ENCODE measurements at places on chromosomes 7 and 10. TPM values are rescaled to one million over a fixed set of nuclear protein-coding genes. Genes with fewer than 3 reads are reported as not detected.

- DNase-seq: no peak
These were observed 337.6 kb upstream of the CHRM2 start for GRCh38 chr7:136530831-136531230.

DNA sequence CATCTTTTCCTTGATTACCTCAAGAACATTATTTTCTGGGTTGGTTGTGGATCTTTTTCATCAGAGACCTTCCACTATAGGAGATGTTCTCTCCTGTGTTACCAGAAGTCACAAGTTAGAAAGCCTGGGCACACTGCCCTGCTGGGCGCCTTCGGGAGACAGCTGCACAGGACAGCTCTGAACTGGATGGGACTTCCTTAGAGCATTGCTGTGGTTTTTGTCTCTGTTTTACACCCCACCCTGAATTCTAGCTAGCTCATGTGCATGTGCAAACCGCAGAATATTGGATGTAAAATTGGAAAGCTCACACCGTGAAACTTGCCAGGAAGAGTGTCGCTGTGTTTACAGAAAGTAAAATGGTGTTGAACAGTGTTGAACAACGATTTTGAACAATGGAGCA is 54.4 kb upstream of the SEC61G start:
- no peak for DNase-seq

GRCh38 chr7:55075464-55076021 is 56.7 kb downstream of the EGFR start:
- no peak for DNase-seq

- DNase-seq: no peak
These were observed 21.4 kb upstream of the GSDME start for GRCh38 chr7:24778543-24779282.

DNA sequence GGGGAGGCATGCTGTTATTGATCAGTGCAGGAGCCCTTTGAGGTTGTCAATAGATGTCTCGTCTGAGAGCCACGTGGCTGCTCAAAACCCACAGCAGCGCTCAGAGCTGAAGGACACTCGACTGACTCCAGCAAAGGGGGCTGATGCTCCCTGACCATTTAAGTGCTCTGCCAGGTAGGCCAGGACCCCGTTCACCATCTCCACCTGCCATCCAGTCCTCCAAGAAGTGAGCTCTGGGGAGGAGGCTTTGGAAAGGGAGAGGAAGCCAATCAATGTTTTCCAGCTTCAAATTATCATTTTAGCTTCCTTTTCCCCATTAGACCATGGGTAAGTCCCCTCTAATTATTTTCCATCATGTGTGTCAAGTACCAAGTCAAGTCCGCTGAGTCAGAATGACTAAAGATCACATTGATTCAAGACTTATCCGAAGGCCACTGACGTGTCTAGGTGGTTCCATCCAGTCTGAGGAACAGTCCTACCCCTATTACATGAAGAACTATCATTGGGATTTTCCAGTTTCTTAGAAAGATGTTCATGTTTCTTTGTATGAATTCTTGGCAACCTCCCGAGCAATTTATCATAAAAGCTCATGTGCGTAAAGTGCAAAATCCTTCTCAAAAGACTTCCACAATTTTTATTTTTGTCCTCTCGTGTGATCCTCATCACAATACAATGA is 302.6 kb upstream of the LYZL1 start:
- no peak for DNase-seq

DNA sequence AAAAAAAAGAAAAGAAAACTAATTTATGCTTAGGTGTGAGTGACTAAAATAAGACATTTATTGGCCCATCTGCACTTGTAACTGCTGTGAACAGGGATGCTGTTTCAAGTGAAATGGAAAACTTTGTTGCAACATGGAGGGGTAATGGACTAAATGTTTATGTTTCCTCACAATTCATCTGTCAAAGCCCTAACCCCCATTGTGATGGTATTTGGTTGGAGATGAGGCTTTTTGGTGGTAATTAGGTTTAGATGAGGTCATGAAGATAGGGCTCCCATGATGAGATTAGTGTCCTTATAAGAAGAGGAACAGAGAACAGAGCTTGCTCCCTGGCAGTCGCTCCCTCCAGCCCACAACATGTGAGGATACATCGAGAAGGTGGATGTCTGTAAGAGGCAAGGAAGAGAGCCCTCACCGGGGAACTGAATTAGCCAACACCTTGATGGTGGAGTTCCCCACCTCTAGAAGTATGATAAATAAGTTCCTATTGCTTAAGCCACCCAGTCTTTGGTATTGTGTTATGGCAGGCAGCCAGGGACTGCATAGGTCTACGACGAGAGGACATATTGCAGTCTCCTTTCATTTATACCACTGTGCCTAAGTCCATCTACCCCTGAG is 28.6 kb upstream of the VCL start:
- DNase-seq: no peak

DNA sequence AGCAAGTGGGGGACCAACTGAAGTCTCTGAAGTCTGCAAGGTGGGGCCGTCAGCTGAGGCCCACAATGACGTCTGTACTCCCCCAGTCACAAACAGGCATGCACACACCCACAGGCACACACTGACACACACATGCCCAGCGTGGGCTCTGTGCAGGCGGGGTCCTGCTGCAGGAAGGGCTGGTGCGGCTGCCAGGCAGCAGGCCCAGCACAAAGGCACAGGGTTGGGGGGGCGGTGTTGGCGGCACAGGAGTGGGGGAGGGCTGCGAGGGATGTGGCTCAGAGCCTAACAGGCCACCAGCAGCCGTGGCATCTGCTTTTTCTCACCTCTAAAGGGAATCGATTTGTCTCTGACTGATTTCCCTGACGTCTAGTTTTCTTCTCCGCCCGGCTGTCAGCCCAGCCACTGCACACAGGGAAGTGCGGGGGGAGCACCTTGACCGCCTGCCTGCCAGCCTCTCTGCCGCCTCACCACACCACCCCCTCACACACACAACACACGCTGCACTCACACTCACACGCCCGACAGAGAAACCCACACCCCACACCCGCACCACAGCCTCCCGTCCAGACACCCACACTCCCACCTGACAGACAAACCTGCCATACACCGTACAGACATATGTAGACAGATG is 43.5 kb upstream of the ZMIZ1 start:
- DNase-seq: no peak

- DNase-seq: no peak
These were observed 16.0 kb downstream of the PPP1R9A start for GRCh38 chr7:94923412-94923811.

DNA sequence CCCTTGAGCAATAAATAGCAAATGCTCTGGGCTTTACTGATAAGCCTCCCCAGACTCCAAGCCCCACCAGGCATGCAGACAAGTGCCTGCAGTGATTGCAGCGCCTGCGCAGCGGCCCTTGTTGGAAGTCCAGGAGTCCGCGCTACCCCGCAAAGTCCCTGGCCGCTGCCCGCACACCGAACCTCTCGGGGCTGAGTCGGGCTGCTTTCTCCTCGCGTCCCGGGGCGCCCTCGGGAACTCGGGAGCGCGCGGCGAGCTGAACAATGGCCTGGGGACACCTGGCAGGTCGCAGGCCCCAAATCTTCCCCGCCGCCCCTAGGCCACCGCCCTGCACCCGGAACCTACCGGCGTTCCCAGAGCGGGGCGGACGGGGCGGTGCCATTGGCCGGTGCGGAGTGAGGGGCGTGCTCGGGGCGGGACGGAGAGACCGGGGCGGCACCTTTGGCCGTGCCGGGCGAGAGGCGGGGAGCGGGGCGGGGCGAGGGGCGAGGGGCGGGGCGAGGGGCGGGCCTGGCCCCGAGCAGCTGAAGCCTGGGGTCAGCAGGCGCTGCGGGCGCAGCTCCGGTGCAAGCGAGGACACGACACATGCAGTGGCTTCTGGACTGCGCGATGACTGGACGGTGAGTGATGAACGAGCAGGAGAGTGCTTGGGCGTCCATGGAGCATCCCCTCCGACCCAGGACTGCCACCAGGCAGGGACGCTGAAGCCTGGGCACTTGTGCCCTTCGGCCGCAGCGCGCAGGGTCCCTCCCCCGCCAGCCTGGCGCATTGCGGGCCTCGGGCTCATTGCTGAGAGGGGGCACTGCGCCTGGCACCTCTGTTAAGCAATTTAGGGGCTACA is at the start of gene RASSF4:
Gene RASSF4 (plus strand): TSS at position 556 of the 841 bp plus-strand sequence. CDS start 10,401 bp downstream, outside the sequence.
- peak; percentile 66 for DNase-seq

GRCh38 chr7:64686493-64687184 is 20.7 kb downstream of the ZNF107 start:
- no peak for DNase-seq

DNA sequence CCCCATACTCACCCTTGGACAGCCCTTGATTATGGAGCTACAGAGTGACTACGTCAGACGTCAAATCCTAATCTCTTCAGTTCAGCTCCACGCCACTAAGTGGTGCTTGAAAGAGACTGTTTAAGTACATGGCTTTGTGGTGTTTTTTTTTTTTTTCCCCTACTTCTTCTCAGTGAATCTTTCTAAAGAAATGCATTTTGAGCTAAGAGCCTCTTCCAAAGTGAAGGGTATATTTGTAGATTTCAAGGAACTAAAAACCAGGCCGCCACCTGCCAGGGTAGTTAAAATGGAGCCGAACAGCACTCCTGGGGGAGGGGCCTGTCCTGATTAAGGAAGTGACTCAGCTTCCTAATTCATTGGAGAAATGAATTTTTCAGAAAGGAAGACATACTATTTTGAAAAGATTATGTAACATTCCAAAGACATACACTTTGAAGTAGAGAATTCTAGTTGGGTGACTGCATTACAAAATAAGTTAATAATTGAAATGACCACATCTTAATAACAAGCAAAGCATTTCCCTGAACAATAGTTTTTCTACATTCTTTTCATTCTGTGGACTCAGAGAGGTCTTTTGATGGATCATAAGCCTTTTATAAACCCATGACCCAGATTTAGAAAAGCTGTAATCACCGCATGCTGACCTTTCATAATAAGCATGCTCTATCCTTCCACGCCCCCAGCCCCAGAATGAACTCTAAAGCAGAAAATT is 20.6 kb upstream of the VPS41 start:
- DNase-seq: no peak

- no peak for DNase-seq
These were observed 29.9 kb downstream of the SNX13 start for GRCh38 chr7:17910377-17910776.

The NRCAM gene
- total RNA-seq: 5.6 TPM

The TCAF2 gene
- total RNA-seq: 1.9 TPM

The C10orf90 gene
- total RNA-seq: 0.72 TPM

The PLCE1 gene
- total RNA-seq: 8.6 TPM

The CD36 gene
- 4,046 TPM for total RNA-seq
